Occipital lobe (tissue), 3 donors: ENCODE measurements at places on chromosomes 11 and 22. TPM values are rescaled to one million over a fixed set of nuclear protein-coding genes. Genes with fewer than 3 reads are reported as not detected.

The MMP7 gene
- total RNA-seq = 0.47 TPM

The C22orf23 gene
- total RNA-seq = 0.31 TPM

The RBMXL2 gene
- not detected for total RNA-seq

The SBF1 gene
- 97.0 TPM for total RNA-seq

The CBLIF gene
- not detected for total RNA-seq

The TCIRG1 gene
- total RNA-seq = 3.1 TPM

The CAVIN3 gene
- 2.5 TPM for total RNA-seq

The C2CD3 gene
- total RNA-seq = 15.6 TPM

The NRXN2 gene
- 219 TPM for total RNA-seq

The MUC2 gene
- not detected for total RNA-seq

The CD82 gene
- 8.3 TPM for total RNA-seq

The TMEM86A gene
- 6.9 TPM for total RNA-seq

The APOL6 gene
- 2.2 TPM for total RNA-seq

The OLFML1 gene
- total RNA-seq = 1.1 TPM

The LGALS12 gene
- not detected for total RNA-seq

The IRF7 gene
- total RNA-seq = 7.6 TPM

The ACTN3 gene
- not detected for total RNA-seq

The XBP1 gene
- 41.3 TPM for total RNA-seq

The SMIM35 gene
- not detected for total RNA-seq

The ISX gene
- total RNA-seq = not detected

The FAM180B gene
- 0.16 TPM for total RNA-seq

The FAM181B gene
- total RNA-seq = 9.7 TPM

The RIMBP3B gene
- 0.62 TPM for total RNA-seq

The SNAP29 gene
- 6.1 TPM for total RNA-seq

The PKP3 gene
- total RNA-seq = under 0.01 TPM

The TMEM109 gene
- 8.3 TPM for total RNA-seq

The MPZL2 gene
- total RNA-seq = 1.4 TPM

The OR8A1 gene
- total RNA-seq = not detected

The ALX4 gene
- 1.1 TPM for total RNA-seq

The DDX25 gene
- total RNA-seq = 18.7 TPM

The GAS2 gene
- 13.4 TPM for total RNA-seq

The OR2AG2 gene
- 0.47 TPM for total RNA-seq

The BTG4 gene
- total RNA-seq = not detected
